Activated CD4-positive, alpha-beta T cell treated with anti-CD3 and anti-CD28 coated beads for 1 hour (primary cell): ENCODE measurements at places on chromosomes 16 and 17.

DNA sequence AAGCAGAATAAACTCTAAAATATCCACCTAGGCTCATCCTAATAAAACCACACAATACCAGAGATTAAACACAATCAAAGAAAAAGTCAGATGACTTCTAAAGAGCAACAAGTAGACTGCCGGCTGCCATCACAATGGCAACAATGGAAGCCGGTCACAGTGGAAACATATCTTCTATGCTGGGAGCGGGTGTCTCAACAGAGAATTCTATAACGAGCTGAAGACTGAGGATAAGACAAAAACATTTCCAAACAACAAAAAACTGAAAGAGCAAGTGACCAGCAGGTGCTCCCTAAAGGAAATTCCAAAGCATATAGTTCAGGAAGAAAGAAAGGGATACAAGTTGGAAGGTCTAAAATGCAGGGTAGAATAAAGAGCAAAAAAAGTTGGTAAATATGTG is 8.9 kb downstream of the NSMCE1 start:
- DNase-seq: no peak

DNA sequence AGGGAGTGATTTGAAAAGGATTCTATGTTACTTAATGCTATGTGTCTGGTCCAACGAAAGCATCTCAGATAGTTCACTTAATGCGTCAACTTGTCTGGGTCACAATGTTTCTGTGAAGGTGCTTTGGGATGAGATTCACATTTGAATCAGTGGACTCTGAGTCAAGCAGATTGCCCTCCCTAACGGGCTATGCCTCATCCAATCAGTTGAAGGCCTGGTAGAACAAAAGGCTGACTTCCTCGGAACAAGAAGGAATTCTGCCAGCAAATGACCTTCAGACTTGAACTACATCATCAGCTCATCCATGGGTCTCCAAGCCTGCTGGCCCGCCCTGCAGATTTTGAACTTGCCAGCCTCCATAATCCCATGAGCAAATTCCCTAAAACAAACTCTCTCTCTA is 15.2 kb downstream of the EMP2 start:
- DNase-seq: no peak

- DNase-seq: no peak
Observed at GRCh38 chr17:33832262-33832661, 422.8 kb upstream of the CCL2 start.

- no peak for DNase-seq
Observed at GRCh38 chr16:61926766-61927165, 109.5 kb downstream of the CDH8 start.

- peak; percentile 70 for DNase-seq
Observed at GRCh38 chr17:80761110-80761871, 216.7 kb downstream of the RPTOR start.

GRCh38 chr17:28405632-28406472 is at the start of gene SLC46A1:
TSS of gene SLC46A1 (minus strand) at chr17:28406212. CDS start at chr17:28406114, 98 bp downstream.
- no peak for DNase-seq

DNA sequence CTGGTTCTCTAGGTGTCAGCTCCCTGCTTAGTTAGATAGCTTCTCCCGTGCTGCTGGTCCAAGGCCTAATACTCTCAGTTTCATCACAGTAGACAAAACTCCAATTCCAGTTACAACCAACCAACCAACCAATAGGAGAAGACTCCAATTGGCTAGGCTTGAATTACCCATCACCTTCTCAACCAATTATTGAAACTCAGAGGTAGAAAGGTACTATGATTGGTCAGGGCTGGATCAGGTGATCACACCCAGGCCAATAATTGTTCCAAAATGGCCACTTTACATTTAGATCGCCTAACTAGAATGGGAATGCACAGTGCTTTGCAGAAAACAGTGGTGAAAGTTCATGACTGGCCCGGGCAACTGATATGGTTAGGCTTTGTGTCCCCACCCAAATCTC is 49.5 kb upstream of the CRHR1 start:
- DNase-seq: no peak
